ENCODE measurements at places on chromosomes 13 and 19.

DNA sequence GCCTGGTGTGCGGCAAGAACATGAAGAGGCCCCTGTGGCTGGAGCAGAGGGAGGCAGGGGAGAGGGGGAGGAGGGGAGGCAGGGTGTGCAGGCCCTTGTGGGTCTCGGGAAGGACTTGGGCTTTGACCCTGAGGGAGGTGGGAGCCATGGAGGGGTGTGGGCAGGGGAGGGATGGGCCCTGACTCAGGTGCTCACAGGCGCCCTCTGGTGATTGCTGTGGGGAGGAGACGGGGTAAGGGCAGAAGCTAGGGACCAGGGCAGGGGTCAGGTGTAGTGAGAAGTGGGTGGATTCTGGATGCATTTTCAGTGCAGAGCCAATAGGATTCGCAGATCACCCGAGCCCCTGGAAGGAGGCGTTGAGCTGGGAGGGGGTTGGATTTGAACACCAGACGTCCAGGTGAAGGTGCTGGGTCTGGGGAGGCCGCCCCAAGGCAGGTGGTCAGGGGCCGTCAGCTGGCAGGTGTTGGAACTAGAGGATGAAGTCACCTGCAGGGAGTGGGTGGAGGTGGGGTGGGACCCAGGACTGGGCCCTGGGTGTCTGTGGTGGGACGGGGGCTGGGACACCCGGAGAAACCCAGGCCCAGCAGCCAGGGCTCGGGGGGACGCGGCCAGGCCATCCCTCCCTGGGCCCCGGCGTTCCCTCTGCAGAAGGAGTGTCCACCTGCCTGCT is 185.4 kb downstream of the KDM4B start:
- DNase-seq, result no peak

GRCh38 chr19:5330307-5330720 is 10.3 kb downstream of the PTPRS start:
- no peak for DNase-seq

- no peak for DNase-seq
Observed at GRCh38 chr19:34589730-34590129, 87.2 kb downstream of the SCGB2B2 start.

GRCh38 chr13:84430446-84430845 is 548.2 kb upstream of the SLITRK1 start:
- DNase-seq, result no peak

DNA sequence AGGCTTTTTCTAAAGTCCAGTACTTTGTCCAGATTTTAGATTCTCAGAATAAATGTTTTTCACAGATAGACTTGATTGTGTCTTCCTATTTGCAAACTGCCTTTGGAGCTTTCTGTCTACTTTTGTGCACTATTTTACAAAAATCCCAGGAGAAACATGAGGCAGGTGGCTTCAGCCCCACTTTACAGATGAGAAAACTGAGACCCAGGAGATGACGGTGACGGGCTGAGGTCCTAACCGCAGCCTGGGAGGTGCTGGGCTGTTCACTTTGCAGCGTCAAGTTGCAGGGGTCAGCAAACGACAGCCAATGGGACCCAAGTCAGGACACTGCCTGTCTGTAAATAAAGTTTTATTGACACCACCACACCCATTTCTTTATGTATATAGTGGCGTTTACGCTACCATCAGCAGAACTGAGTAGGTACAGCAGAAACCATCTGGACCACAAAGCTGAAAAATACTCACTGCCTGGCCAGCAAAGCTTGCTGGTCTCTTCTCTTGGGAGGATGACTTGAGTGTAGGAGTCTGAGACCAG is 6.8 kb upstream of the KDM4B start:
- DNase-seq, result no peak

- DNase-seq, result no peak
Observed at GRCh38 chr19:36058481-36059179, 3.9 kb downstream of the WDR62 start.

DNA sequence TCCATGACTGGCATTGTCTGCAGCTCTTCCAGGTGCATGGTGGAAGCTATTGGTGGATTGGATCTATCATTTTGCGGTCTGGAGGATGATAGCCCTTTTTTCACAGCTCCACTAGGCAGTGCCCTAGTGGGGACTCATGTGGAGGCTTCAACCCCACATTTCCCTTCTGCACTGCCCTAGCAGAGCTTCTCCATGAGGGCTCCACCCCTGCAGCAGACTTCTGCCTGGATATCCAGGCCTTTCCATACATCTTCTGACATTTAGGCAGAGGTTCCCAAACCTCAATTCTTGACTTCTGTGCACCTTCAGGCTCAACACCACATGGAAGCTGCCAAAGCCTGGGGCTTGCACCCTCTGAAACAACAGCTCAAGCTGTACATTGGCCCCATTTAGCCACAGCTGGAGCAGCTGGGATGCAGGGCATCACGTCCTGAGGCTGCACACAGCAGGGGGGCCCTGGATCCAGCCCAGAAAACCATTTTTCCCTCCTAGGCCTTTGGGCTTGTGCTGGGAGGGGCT is 800.2 kb upstream of the MIR17HG start:
- no peak for DNase-seq

GRCh38 chr13:111429064-111429558 is 108.7 kb downstream of the TEX29 start:
- no peak for DNase-seq

Data from right hindlimb (tissue), 1 donor.